ENCODE measurements at places on chromosomes 13 and 19.

GRCh38 chr13:90302107-90302506, 1045.4 kb upstream of the MIR17HG start:
- no peak for DNase-seq

- DNase-seq, result no peak
Observed at GRCh38 chr13:66222926-66223325, 1007.2 kb downstream of the PCDH9 start.

GRCh38 chr13:25943658-25944057, 108.2 kb downstream of the SHISA2 start:
- no peak for DNase-seq

DNA sequence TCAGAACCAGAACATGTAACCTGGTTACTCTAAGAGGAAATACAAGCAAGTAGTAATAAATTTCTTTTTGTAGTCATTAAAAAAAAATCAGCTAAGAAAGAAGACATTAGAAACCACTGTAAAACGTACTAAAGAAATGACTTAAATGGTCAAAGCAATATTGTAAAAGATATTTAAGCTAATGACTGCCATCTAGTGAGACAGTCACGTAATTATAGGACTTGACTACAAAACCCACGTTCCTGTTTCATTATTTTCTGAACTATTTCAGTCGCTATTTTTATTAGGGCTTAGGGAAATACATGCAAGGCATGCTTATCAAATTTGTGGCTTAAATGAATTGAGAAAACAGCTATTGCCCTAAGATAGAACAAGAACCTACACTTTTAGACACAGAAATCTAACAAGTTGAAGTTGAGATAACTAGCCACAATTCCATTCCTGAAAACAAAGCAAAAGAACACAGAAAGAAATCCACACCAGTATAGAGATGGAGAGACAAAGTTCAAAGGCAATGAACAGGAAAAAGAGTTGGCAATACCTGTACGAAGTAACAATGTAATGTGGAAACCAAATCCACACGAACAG, 17.9 kb downstream of the ALG5 start:
- no peak for DNase-seq

GRCh38 chr19:15529774-15530372, 21.5 kb downstream of the CYP4F22 start:
- no peak for DNase-seq

DNA sequence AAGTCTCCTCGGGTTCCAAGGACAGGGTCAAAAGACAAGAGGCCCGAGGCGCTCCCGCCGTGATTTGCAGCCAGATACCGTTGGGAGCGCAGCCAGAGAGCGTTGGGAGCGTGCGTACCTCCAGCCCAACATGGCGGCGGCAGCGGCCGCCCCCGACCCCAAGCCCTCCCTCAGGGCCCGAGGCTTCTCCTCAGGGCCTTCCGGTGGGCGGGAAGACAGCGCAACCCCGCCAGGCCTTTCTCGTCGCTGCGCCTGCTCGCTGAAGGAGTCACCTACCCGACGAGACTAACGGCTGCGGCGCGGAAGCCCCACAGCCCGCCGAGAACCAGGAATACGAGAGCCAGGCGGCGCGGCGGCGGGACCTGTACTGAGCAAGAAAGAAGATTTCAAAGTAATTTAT, 3.2 kb upstream of the ZNF850 start:
- no peak for DNase-seq

GRCh38 chr13:98549006-98549727, 27.7 kb downstream of the STK24 start:
- no peak for DNase-seq

DNA sequence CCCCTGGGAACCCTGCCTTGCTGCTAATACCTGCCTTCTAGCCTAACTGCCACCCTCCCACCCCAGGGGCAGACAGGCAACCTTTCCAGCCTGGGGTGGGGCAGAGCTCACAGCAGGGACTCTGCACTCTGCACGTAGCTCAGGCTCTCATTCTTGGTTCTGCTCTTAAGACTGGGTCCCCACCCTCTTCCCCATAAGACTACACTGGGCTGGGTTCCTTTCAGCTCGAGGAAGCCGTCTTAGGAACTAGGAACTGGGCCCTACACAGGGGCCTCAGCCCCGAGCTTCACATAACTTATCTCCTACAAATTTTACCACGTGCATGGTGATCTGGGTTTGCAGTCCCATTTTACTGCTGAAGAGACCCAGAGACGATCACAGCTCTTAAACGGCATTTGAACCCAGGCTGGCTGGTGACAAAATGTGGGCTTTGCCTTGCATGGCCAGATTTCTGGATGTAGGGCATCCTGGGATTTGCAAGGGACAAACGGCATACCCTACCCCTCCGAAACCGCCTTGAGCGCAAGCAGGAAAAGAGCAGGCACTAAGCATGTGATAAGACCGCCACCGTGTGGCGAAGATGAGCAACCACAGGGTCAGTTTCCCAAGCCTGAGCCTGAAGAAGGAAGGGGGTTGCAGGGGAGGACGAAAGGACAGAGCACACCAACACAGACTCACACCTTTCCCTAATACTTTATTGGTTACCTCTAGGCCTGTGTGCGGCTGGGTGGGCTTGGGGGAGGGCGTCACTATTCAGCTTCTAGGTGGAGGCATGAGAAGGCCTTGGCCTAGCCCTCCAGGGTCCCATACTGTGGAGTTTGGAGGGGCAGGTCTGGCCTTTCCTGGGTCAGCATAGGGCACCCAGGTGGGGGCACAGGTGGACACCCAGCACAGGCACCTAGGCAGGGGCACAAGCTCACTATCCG, 5.1 kb downstream of the JUNB start:
- peak; percentile 76 for DNase-seq

- no peak for DNase-seq
Observed at GRCh38 chr13:40615619-40616018, 50.8 kb downstream of the FOXO1 start.
